ENCODE measurements at places on chromosomes 7 and 10.
A peak's percentile ranks its signal among the peaks of the same experiment; 100 is the strongest.

- no peak for DNase-seq
These were observed 82.6 kb downstream of the KCNMA1 start for GRCh38 chr10:77554996-77555397.

- DNase-seq, result no peak
These were observed 288.9 kb downstream of the ADARB2 start for GRCh38 chr10:1448252-1448930.

GRCh38 chr10:24343686-24344085 lies 134.7 kb downstream of the KIAA1217 start:
- DNase-seq, result no peak

DNA sequence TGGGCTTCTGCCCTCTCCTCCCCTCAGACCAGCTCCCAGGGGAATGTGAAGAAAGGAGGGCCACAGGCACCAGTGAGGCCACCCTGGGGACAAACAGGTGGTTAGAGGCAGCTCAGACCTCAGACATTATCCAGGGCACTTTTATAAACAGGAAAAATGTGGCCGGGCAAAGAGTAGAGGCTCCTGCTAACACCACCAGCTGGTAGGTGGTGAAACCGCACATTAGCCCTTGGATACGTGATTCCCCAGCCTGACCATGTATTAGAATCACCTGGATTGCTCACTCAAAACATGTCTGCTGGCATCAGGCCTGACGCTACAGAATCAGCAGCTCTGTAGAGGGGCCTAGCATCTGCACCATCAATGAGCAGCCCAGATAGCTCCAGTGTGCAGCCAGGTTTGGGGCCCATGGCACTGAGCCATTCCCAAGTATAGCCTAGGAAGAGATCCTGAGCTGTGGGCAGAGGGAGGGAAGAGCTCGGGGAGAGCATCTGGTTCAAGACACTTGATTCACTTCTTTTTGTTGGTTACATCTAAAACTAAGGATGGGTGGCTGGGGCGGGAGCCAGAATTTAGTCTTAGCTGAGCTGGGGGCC lies 37.1 kb downstream of the GPR26 start:
- no peak for DNase-seq

DNA sequence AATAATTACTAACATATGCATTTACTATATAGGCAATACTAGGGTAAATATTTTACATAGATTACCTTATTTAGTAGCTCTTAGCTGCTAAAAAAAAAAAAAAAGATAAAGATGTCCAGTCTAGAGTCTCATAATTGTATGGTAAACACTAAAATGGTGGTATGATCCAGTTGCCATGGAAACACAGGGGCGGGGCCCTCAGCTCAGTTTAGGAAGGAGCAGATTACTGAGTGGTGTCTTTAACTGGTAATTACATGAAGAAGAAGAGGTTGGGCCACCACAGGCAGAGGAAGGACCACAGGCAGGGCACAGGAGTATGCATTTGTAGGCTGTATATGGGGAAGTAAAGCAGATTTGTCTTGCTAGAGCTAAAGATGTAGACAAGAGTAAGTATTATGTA lies 43.7 kb downstream of the ITGB8 start:
- DNase-seq, result no peak

DNA sequence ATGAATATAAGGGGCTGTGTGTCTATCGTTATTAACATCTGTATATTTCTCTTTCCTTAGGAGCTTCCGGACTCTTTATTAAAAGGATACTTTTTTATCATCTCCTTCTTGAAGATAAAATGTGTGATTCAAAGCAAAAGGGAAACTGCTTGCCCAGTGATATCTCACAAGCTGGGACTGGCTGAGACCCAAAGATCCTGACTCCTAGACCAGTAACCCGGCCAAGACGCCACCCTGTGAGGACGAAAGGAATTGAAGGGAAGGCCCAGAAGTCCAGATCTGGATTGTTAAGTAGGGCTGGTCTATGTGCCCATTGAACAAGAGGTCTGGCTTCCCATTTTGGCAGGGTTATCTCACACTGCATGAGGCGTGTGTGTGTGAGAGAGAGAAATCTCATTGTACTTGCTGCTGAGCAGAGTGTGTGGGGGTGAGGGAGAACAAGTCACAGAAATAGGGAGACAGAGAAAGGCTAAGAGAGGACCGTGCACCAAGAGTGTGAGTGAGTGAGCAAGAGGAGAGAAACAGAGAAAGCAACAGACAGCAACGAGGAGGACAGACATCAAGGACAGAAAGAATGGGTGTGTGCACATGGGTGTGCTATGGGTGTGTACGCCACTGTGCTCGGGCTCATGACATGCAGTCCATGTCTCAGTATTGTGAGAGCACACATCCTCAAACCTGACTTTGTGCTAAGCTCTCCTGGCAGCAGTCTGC lies 75.4 kb downstream of the PLXNA4 start:
- peak; percentile 64 for DNase-seq

GRCh38 chr7:76282344-76283253 lies 19.9 kb upstream of the HSPB1 start:
- DNase-seq, result peak; percentile 63

DNA sequence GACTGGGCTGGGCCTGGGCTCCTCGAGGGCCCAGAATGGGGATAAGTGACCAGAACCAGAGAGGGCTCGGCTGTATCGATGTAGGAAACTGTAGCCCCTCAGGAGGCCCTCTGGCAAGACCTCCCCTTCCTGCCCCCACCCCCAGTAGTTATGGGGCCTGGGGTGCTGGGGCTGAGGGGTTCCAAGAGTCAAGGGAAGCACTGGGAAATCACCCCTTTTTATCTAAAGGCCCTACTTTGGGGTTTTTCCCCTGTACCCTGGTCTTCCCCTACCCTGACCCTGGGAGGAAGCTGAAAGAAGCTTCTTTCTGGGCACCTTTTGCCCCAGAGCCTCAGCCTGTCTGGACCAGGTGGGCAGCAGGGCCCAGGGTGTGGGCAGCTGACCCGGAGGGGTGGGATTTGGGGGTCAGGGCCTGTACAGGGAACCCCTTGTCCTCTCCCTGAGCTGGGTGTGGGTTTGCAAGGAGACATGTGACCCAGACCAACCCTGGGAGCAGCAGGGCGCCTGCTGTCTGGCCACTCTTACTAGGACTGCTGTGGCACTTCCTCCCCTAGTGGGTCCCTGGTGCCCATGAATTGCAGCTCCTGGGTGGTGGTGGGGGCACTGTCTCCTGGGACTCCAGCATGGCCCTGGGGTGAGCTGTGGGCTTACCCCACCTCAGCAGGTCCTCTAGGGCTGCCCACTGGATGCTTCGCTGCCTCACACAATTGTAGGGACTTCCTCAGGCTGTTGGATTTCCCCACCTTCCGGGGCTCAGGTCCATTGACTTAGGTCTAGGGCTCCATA lies 1.5 kb downstream of the IRF5 start:
- no peak for DNase-seq

DNA sequence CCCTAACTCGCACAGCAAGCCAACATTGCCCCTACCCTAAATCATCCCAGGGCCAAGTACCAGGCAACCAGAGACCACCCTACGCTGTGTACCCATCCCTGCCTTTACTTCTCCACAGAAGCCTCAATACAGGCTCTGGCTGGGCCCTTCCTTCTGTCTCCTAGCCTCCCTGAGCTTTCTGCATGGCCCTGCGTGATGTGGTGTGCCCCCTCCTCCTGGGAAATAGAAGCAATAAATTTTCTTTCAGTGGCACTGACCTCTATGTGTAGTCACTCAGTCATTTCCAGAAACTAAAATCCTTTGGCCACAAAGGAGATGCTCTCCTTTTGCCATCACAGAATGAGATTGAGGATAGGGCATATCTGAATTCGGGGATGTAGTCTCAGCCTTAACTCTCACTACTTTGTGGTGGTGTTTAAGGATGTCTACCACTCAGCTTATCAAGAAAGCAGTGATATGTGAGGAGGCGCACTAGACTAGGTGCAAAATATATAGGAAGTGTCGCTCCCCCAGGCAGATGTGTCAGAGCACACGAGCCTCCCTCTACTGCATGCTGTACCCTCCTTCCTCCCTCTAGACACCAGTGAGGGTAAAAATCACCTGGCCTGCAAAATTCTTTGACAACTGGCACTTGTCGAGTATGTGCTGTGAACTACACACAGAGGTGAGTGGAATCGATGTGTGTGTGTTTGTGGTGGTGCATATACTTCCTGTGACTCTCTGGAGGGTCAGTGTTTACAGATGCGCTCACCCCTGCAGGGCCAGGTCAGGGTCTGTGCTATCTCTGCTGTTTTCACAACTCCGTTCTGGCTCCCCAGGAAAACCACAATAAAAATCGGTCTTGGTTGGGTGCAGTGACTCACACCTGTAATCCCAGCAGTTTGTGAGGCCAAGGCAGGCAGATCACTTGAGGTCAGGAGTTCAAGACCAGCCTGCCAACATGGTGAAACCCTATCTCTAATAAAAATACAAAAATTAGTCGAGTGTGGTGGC lies 825.9 kb upstream of the IGFBP3 start:
- no peak for DNase-seq

GRCh38 chr7:149291781-149292461 lies 29.9 kb downstream of the ZNF783 start:
- DNase-seq, result no peak

- no peak for DNase-seq
These were observed 227.8 kb upstream of the BMPER start for GRCh38 chr7:33677556-33677955.

GRCh38 chr7:131929632-131930031 lies 373.2 kb upstream of the PODXL start:
- DNase-seq, result no peak

DNA sequence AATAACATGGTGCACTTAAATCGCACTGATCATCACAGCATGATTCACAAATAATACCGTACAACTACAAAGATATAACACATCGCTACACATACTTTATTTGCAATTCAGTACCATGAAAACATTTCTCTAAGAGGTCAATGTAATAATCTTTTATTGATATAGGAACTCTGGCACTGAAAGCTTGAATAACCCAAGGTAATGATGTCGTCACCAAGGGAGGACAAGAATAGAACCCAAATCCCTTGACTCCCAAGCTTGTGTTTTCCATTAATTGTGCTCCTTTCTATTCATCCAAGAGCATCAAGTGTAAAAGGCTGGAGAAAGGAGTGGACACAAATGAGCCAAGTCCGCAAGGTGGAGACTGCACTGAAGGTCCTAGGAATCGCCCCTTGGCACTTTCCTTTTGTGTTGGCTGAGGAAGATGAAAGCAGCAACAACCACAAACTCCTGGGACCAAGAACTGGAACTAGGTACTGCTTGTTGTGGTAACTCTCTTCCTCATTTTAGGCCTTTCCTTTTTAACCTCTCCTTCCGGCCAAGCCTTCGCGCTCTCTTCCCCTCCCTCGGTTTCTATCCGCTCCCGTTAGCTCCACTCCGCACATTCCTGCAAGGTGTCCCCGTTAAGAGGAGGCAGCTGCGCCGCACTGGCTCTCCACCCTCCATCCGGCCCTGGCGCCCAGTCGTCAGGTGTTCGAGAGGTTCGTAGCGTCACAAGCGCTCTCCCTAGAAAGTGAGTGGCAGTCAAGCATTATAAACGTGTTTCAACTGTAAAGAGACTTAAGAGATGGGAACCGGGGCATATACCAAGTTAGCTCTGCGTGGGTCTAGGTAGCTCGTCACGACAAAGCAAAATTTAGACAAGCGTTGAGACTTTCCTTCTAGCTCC lies 1.0 kb upstream of the CBLL1 start:
- DNase-seq, result peak; percentile 57

GRCh38 chr7:80721883-80722615 lies 83.6 kb downstream of the CD36 start:
- DNase-seq, result no peak

GRCh38 chr7:74464931-74465886 lies 11.5 kb downstream of the GTF2IRD1 start:
- DNase-seq, result peak; percentile 93
